T-helper 9 cell (primary cell): ENCODE measurements at places on chromosomes 1 and 21.

GRCh38 chr1:232622981-232623380 lies 7.0 kb downstream of the SIPA1L2 start:
- DNase-seq, result no peak

GRCh38 chr1:60911966-60912697 lies 170.2 kb upstream of the NFIA start:
- DNase-seq, result no peak

- DNase-seq, result no peak
Observed at GRCh38 chr1:163583661-163584181, 262.0 kb downstream of the NUF2 start.

DNA sequence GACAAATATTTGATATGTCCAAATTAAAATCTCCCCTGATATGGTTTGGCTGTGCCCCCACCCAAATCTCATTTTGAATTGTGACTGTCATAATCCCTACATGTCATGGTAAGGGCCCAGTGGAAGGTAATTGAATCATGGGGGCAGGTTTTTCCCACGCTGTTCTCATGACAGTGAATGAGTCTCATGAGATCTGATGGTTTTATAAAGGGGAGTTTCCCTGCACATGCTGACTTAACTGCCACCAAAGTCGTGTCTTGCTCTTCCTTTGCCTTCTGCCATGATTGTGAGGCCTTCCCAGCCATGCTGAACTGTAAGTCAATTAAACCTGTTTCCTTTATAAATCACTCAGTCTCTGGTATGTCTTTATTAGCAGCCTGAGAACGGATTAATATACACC lies 207.0 kb downstream of the BARHL2 start:
- no peak for DNase-seq

DNA sequence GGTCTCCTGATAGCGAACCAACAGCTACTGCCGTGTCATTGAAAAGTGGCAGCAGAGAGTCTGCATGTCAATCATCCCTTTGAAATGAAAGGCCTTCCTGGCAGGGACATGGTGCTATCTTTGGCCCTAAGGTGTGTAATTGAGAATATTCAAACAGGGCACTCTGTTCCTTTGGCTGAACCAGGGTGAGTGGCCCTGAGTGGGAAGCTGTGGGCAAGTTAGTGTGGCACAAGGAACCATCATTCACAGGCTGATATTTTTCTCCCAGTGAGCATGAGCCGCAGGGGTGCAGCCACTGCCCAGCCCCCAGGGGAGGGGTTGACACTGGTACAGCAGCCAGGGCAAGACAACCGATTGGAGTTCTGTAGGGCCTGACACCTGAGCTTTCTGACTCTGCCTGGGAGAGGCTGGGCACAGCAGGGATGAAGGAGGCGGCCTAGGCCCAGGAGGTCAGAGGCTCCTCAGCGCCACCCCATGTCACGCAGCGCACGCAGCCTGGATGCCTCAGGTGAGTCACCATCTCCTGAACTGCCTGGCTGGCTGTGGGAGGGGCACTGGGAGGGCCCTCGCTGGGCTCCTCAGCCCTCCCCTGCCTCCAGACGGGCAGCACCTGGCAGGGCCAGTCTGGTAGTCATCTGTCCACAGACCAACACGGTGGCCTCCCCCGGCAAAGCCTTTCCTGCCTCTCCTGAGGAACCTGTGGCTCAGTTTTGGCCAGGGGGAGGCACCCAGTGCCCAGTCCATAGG lies 13.2 kb downstream of the QSOX1 start:
- DNase-seq, result no peak

GRCh38 chr1:33348194-33348593 lies 27.3 kb upstream of the A3GALT2 start:
- no peak for DNase-seq

GRCh38 chr1:211698161-211699026 lies 23.0 kb upstream of the NEK2 start:
- DNase-seq, result peak; percentile 82
